Stimulated activated naive CD4-positive, alpha-beta T cell treated with Interleukin-2 at 50 U/mL for 16 hours (primary cell): ENCODE measurements at places on chromosomes 2 and 18.

GRCh38 chr2:227503433-227504406, 31.8 kb downstream of the AGFG1 start:
- no peak for DNase-seq

DNA sequence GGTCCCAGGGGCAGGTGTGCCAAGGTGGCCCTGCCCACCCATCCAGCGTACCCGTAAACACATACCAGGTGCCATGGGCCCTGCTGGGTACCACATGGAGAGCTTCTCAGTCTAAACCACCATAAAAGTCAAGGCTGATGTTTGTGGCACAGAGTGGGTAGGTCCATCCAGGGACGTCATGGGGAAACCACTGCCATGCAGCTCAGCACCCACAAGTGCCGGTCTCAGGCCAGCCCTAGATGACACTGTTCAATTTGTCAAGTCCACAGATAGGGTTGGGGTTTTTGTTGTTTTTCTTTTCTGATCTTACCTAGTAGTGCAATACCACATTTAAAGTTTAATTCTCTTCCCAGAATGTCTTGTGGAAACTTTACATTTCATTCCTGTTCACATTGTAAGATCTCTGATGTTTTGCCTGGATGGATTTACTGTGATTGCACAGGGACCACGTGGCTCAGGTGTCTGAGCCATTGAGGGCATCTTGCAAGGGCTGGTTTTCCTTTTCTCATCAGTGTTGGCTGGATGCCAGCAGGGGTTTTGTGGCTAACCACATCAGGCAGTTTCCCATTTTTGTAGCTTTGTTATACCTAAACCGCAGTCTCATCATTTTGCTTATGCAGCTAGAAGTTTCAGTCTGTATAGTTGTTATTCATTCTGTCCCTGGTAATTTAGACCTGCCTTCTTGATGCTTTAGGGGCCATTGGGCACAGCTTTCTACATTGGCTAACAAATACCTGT, 64.7 kb downstream of the STK25 start:
- peak; percentile 84 for DNase-seq

- DNase-seq = no peak
Observed at GRCh38 chr2:204031056-204031455, 94.5 kb downstream of the ICOS start.

DNA sequence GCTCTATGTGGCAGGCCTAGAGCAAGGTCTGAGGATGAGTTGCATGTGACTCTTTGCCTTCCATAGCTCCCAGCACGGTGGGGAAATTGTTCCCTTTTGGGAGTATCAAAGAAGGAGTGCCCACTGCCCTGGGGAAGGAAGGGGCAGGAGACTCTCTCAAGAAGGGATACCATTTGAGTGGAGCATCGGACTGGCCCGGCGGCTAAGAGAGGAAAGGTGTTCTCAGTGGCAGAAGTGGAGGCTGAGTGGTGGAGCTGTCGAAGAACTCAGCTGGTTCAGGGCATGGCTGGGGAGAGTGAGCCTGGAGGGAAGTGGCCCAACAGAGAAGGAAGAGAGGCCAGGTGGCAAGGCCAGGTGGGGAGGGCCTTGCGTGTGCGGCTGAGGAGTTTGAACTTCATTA, 235.2 kb downstream of the DYSF start:
- no peak for DNase-seq

- no peak for DNase-seq
Observed at GRCh38 chr2:232338759-232339106, 39.8 kb upstream of the ALPP start.

DNA sequence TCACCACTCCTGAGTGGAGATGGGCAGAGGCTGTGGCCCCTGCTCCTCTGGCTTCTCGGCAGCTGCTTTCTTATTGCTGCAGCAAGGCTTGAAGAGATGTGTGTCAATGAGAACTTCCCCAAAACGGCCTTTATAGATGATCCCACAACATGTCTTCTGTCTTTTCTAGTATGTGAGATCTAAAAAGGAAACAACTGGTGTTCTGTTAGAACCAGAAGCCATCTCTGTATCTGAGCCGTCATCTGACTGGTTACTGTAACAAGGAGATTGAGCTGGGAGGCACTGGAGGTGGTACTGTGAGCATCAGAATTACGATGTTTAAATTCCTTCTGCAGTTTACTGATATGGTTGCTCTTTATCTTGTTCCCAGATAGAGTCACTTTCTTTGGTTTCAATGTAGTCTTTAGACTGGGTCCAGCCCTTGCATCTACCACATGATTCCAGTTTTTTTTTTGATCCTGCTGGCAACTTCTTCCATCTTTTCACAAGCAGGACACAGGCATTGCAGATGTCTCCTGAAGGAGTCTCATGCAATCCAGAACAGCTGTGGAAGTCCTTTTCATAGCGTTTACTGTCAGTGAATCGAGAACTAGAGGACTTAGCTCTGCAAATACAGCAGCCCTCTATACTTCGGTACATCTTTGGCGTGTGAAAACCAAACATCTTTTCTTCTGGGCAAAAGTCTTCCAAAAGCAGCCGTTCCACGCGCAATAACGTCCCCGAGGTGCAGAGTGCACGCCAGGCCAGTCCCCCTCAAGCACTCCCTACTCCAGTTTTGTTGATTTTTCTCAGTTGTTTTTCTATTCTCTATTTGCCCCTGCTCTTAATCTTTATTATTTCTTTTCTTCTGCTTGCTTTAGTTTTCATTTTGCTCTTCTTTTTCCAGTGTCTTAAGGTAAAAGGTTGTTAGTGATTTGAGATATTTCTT, 29.7 kb downstream of the TAF4B start:
- no peak for DNase-seq

DNA sequence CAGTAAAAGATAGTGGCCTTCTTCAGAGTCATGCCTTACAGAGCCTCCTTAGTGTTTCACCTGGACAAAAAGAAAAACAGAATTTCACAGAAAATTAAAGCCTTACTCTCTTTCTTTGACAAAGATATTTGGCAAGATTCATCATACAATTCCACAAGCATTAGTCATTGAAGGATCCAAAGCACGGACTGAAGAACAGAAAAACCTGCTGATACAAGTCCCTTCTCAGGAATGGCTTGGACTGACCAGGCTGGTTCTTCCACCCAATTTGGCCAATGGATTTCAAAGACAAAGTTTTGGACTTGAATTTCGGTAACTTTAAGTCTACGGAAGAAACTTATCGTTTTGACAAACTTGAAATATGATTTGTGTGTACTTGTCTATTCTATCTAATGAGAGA, 39.1 kb upstream of the GALNT3 start:
- DNase-seq = no peak

GRCh38 chr2:3323360-3324035, 54.1 kb downstream of the EIPR1 start:
- DNase-seq = no peak

DNA sequence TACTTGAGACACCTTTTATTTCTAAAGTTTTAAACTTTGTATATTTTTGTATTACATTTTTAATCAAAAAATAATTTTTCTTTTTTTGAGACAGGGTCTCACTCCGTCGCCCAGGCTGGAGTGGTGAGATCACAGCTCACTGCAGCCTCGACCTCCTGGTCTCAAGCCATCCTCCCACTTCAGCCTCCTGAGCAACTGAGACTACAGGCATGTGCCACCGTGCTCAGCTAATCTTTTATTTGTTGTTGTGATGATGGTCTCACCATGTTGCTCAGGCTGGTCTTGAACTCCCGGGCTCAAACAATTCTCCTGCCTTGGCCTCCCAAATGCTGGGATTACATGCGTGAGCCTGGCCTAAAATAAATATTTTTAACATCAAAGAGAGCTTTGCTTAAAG, 218.7 kb upstream of the SH3BP4 start:
- no peak for DNase-seq

DNA sequence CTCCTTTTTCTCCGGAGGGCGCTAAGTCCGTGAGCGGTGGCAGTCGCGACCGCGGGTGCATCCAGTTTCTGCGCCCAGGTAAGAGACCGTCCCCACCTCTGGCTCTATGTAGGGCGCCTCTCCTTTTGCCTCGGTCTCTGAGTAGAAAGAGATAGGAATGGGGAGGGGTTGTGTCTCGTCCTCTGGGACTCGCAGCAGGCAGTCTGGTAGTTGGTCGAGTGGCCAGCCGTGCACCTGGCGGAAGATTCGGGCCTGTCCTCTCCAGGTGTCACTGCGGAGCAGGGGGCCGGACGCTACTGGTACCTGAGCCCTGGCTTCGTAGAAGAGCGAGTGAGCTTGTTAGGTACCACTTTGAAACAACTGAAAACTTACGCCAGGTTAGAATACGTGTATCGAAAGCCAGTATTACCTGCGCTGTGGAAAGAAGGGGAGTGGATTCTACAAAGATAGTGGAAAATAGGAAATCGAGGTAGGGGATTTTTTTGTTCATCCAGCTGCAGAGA, 403 bp downstream of the MAP2 start:
- DNase-seq = no peak

GRCh38 chr18:33676593-33676992, 98.6 kb downstream of the ASXL3 start:
- DNase-seq = no peak

- no peak for DNase-seq
Observed at GRCh38 chr2:38977047-38977446, 87.4 kb downstream of the ARHGEF33 start.

GRCh38 chr2:234676109-234676782, 179.4 kb upstream of the ARL4C start:
- DNase-seq = no peak

- no peak for DNase-seq
Observed at GRCh38 chr2:70461414-70461813, 92.2 kb downstream of the TGFA start.

DNA sequence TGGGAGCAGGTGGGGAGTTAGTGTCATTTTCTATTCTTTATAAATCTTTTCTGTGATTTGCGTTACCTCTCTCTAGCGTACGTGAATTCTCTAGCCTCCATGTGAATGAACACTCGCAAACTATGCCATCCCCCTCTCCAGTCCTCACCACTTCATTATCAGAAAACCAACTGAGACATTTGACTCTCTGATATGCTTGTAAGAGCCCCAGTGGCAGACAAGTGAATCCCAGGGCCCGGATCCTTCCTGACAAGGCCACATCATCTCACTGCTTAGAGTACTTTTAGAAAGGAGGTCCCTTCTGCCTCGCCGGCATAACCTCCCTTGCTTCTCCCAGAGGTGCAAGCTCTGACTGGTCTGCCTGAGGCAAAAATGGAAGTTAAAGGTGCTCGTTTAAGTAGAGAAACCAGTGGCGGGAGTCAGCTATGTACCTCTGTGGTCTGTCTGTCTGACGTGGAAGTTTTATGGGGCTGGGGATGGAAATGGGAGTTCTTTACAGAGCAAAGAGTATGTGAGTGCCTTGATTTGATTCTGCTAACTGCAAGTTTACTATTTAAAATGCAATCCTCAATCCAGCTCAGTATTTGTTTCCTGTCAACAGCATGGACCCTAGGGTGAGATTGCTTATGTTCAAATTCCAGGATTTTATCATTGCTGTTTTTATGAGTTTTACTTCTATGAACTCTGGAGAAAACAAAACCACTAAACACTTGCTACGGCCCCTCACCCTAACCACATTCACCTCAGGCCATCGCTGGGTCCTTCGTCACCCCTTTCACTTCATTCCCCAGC, 114.9 kb upstream of the MSTN start:
- no peak for DNase-seq

DNA sequence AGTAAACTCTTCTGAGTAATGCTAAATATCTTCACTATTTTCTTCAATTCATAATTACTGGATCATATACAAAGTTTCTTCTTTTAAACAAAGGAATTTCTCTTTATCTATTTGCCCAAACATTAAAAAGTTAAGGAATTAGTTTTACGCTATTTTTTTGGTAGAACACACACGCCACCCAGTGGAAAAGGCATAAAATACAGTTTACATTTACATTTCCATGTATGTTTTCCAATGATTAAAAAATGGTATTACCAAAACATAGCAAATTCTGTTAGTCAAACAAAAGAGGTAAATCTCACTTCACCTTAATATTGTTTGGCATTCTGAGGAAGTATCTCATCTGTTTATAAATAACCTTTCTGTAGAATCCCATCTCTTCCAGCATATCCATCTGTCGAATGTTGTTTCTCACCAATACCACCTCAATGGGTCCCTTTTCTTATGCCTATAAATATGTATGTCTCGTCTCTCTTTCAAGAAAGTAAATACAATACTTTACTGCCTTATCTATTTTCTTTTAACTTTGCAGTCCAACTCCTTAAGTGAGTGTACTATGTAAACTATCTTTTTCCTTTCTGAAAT, 7.2 kb downstream of the BOLL start:
- DNase-seq = no peak

DNA sequence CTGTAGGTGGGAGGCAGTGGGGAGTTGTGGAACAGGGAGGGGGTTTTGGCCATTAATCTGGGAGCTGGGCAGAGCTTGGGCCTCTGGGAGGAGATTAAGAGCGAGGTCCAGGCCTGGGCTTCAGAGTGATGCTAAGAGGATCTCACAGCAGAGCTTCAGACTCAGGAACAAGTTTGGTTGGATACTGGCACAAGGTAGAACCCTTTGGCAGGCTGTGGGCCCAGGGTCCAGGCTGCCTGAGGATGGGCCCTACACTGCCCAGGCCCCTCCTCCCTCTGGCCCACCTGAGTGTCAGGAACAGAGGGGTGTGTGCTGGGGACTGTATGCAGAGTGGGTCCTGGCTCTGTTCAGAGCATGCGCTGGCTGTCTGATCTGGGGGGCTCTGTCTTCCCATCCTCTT, 334.9 kb downstream of the CYP26B1 start:
- no peak for DNase-seq

- DNase-seq = no peak
Observed at GRCh38 chr2:52144590-52144989, 1112.7 kb upstream of the NRXN1 start.

GRCh38 chr2:88582030-88582429, 45.2 kb downstream of the EIF2AK3 start:
- DNase-seq = no peak

DNA sequence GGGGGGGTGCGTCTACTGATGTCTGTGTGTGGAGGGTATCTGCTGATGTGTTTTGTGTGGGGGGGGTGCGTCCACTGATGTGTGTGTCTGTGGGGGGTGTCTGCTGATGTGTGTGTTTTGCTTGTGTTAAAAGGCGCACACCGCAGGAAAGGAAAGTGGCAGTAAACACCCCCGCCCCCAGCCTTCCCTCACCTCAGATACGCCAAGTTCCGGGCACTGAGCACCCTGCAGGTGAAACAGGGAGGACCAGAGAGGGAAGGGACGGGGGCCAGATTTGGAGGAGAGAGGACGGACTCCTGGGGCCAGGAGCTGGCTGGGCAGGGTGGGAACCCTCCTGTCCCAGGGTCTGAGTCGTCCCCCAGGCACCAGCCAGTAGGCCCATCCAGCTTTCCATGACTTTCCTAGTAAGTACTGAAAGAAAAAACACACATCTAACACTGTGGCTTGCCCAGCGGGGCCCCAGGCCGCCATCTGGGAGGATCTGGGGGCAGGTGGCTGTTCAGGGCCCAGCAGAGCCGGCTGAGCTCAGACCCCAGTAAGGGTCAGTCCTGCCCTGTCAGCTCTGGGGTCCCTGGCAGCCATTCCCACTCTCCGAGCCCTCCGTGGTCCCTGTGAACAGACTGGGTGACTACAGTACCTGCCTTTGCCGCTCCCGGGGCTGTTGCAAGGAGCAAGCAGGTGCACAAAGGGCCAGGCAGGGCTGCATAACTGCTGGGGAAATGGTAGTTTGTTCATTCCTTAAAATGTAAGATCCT, 126.9 kb downstream of the NFATC1 start:
- peak; percentile 59 for DNase-seq

- DNase-seq = no peak
Observed at GRCh38 chr2:149737896-149738295, 150.3 kb upstream of the MMADHC start.
